ENCODE measurements at places on chromosomes 3 and 15. TPM values are rescaled to one million over a fixed set of nuclear protein-coding genes. Genes with fewer than 3 reads are reported as not detected.

DNA sequence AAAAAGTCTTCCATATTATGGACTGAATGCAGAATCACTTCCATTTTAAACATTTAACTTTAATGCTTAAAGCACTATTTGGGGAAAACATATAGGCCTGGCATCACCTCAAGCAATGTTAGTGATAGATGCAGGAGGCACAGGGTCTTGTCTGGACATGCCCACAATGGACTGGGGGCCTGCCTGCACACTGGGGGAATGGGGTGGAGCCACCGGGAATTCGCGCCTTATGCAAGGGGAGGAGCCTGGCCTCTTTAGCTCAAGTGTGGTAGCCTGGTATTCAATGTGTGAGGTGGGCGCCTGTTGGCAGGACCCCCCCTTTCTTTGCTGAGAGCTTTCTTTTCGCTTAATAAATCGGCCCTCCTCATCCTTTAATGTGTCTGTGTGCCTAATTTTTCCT, 29.9 kb downstream of the ACKR4 start:
- DNase-seq: no peak

DNA sequence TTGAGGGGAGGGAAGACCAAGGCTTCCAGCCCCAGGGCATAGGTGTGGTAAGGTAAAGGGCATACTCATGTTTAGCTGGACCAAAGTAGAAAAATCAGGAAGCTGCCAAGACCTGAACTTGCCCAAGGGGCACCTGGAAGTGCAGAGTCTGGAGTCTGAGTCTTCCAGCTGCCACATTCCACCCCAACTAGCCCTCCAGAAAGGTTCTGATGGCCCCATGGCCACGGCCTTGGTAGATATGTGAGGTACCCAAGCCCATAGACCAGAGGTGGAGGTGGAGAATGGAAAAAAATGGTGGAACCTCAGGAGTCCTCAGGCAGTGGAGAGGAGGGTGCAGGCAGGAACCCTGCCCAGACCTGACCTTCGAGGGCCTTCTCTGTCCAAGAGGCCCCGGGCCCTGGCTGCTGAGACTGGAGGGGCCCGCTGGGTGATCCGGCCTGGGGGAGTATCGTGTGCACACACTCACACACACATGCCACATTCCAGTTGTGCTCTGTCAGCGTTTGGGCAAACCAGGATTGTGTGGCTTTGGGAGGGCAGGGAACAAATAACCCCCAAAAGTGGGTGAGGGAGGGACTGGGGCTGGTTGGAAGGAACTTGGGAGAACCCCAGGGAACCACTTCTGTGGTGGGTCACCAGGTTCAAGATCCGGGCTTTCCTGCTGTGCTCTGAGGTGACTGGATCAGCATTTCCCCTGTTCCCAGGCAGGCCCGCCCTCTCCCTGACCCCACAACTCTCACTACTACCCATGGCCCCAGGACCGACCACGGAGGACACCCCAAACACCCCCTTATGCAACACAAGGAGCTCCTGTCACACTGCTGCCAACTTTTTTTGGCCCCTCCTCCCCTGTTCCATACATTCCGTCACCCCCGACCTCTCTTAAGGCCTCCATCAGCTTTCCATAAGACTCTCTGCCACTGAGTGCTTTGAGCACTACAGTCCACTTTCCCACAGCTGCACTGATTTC, 11.6 kb downstream of the MYL3 start:
- DNase-seq: no peak

- DNase-seq: peak; percentile 48
These were observed 21.3 kb downstream of the DUT start for GRCh38 chr15:48352474-48353072.

DNA sequence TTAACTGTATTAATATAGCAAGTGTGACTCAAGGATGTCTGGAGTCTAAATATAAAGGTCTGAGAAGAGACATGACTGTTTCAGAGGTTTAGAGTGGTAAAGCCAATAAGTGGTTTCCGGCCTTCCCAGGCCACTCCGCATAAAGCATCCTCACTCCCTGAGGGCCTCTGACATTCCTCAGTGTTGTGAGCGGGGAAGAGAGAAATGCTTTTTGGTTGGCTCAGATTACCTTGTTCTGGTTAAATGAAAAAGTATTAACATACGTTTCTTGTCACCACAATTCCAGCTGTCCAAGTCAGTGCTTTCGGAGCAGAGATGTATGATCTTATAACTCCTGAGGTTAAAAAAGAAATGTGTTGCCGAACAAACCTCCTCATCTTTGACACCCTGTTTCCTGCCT, 103.8 kb downstream of the RBMS3 start:
- no peak for DNase-seq

GRCh38 chr3:39911465-39912309, 102.3 kb downstream of the MYRIP start:
- DNase-seq: no peak

DNA sequence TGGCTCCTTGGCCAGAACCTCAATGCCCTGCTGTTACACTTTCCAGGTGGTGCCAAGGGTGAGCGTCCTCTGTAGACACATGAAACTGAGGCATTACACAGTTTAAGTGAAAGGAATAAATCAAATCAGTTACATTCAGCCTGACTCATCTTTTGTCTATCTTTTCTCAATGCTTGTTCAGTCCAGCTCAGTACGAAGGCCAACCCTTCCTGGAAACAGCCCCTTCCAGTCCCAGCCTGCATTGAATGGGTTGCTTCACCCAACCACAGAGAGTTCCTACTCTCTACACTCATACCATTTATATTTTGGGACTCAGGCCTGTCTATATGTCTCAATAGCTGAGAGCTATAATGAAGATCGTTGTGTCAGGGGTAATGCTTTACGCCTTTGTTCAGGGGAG, 363.6 kb downstream of the RORA start:
- DNase-seq: no peak

- DNase-seq: no peak
These were observed 39.3 kb downstream of the IL1RAP start for GRCh38 chr3:190552969-190553759.

DNA sequence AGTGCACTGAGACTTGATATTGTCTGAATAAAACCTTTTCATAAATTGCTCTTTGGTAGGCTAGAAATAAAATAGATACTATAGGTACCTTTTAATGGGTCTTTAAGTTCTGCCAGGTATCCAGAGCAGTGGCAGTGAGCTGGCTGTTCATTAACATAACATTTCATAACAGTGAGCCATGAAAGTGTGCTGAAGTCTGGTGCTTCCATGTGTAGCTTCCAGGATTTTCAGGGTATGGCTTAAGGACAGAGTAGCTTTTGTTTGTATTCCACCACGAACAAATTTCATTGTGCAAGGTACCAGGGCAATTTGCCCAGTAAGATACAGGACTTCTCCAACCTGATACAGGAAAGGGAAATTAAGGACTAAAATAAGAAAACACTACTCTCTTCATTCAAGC, 124.7 kb upstream of the NANOGP8 start:
- no peak for DNase-seq

DNA sequence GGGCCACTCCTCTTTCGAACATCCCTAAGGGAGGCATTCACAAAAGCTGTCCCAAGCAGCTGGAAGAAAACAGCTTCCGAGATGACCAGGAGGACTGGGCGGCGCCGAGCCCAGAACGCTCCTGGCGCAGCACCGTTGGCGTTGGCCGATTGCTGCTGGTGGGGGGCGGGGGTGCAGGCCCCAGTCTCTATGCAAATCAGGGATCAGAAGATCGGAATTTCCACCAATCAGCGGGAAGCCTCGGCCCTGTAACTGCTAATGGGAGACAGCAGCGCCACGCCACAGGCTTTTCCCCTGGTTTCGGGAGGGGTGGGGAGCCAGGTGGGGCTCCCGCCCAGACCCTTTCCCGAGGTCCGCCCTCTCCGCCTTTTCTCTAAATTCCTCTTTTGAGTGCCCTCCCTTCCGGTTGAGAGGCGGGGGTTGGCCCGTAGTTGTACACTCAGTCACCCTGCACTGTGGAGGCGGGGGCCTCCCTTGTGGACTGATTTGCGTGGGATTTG, 27.0 kb downstream of the HMCES start:
- no peak for DNase-seq

GRCh38 chr3:73114711-73115110, 53.3 kb downstream of the EBLN2 start:
- DNase-seq: no peak

- no peak for DNase-seq
These were observed 102.6 kb downstream of the ALDH1A2 start for GRCh38 chr15:57962887-57963286.

GRCh38 chr15:99963096-99963825, 230.0 kb upstream of the LYSMD4 start:
- DNase-seq: no peak

DNA sequence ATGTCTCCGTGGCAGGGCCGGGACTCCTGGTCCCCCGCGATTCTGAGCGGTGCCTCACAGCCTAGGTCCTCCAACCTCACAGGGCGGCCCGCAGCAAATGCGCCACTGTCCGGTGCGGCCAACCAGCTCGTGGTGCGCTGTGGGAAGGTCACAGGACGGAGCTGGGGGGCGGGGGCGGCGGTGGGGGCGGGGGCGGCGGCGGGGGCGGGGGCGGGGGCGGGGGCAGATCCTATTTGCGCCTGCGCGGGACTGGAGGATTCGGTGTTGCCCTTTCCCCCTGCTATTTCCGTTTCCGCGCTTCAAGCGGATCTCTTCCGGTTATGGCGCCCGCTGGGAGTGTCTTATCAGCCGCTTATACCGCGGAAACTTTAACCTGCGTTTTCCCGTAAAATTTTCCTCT, 106.7 kb upstream of the SNRPN start:
- peak; percentile 7 for DNase-seq

DNA sequence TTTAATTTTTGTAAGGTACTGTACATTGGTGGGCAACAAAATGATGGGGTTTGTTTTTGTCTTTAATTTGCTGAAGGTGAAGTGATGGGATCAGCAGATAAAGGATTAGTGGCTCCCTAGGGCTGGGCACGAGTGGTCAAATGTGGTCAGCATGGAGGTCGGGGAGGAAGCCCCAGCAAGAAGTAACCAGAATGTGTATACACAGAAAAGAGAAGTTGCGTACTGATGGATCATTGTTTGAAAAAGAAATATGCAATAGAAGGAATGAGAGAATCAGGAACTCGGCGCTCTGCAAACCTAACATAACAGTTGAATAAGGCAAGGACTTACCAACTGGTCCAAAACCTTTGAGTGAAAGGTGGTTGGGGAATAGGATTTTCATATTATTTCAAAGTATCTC, 1.5 kb downstream of the TMOD2 start:
- DNase-seq: no peak

GRCh38 chr15:68696414-68697363, 117.9 kb downstream of the CORO2B start:
- no peak for DNase-seq

The NCEH1 gene
- total RNA-seq: 0.87 TPM

The ATP8B4 gene
- total RNA-seq: not detected

The NRG4 gene
- not detected for total RNA-seq

The RARB gene
- total RNA-seq: not detected

The SHF gene
- 5.0 TPM for total RNA-seq

The VIPR1 gene
- total RNA-seq: 31.2 TPM

The ARL8B gene
- total RNA-seq: 61.7 TPM

The CCR8 gene
- 0.61 TPM for total RNA-seq

The SNX4 gene
- total RNA-seq: 26.4 TPM

Measured in CD8-positive, alpha-beta T cell (primary cell).